ENCODE measurements at places on chromosomes 1 and 21.

GRCh38 chr1:153494976-153495535 lies 34.6 kb upstream of the S100A7 start:
- DNase-seq: peak; percentile 64

- DNase-seq: no peak
Measured at GRCh38 chr1:41462680-41463004, 21.8 kb downstream of the EDN2 start.

DNA sequence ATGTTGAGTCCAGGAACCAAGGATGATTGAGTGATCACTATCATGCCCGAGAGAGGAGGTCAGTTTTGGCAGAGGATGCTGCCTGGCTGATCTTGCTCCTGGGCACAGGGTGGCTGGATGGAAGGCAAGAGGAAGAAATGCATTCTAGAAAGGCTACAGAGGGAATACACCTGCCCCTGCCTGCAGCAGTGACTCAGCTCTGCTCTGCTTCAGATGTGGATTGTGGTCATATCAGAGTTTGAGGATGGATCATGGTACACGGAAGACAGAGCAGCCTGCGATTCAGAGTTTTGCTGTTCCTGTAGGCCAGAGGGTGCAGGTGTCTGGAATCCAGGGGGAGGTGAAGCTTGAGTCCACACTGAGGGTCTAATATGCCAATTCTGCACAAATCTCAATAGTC lies 37.2 kb downstream of the PCP4 start:
- DNase-seq: no peak

- no peak for DNase-seq
Measured at GRCh38 chr1:205792961-205793673, 17.8 kb upstream of the RAB29 start.

GRCh38 chr1:107594536-107594935 lies 370.4 kb downstream of the VAV3 start:
- no peak for DNase-seq

- no peak for DNase-seq
Measured at GRCh38 chr1:186745531-186746146, 65.4 kb upstream of the PTGS2 start.
